ENCODE measurements at places on chromosomes 16 and 17.

- no peak for DNase-seq
These were observed 15.3 kb upstream of the CNOT1 start for GRCh38 chr16:58644765-58645487.

DNA sequence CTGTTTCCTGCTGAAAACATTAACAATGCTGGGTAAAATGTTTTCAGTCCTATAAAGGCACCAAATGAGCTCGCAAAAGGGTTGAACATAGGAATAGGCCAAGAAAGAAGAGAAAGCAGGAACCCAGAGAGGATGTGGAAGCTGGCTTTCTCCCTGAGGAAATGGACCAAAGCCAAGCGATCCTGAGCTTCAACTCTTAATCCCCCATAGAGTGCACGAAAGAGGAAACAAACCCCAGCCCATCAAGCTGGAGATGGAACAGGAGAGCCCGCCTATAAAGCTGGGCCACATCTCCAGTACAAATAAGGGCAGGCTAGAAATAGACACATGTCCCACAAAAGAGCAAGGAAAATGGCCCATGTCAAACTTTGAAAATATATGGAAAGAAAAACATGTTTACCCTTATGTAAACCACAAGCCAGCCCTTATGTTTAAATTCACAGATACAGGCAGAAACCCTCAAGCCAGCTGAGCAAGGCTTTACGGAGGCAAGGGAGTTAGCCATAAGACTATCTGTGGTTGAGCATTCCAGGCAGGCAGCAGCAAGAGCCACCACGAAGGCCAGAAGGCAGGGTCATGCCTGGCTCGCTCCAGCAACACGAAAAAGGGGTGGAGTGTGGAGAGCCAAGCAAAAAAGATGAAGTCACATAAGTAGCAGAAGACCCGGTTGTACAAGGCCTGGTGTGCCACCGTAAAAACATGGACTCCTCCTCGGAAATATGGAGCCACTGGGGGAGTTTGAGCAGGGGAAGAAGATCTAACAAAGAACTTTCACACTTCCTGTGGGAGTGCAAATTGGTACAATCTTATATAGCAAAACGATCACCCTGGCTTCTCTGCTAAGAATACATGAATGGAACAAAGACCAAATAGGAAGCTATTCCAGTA, 27.8 kb downstream of the COPRS start:
- DNase-seq: no peak

- DNase-seq: no peak
These were observed 45.2 kb upstream of the LCMT1 start for GRCh38 chr16:25066426-25066746.

DNA sequence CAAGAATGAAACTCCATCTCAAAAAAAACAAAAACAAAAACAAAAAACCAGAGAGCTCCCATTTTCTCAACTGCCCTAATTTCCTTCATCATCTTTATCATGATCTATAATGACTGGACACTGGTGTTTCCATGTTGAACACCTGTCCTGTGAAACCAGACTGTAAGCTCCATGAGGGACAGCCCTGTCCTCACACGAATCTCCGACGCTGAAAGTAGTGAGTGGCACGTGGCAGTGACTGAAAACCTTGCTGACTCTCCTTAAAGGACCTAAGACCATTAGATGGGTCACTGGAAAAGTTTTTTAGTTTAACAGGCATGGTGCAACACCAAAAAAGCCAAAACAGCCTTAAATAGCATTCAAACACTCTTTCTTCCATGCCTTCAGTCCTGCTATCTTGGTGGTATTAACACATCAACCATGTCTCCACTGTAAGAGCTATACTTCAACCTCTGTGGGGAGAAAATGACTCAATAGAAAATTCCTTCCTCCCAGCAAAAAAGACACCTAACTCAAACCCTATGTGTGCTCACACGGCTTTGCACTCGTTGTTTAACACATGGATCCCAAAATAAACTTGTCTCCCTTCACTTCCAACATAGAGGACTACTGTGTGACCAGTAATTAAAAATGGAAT, 8.3 kb downstream of the AXIN2 start:
- no peak for DNase-seq

GRCh38 chr16:13733561-13733960, 186.4 kb upstream of the ERCC4 start:
- DNase-seq: no peak

DNA sequence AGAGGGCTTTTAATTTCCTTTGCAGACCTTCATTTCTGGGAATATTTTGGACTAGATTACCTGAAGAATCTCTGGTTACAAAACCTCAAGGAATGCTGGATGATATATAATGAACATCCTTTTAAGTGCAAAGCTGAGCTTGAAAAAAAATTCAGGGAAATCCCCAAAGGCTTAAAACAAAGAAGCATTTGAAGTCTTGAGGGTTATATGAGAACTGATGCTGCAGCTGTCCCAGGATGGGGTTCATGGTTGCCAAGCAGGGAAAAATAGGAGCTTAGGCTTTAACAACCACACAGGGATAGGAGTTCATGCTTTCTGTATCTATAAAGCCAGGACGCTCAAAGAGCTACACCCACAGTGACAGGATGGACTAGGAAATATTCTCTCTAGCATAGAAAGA, 150.4 kb upstream of the IRX5 start:
- DNase-seq: no peak
